ENCODE measurements at places on chromosomes 12 and 14. TPM values are rescaled to one million over a fixed set of nuclear protein-coding genes. Genes with fewer than 3 reads are reported as not detected.

Gene RFX4
- polyA plus RNA-seq = not detected

Gene LRRC9
- polyA plus RNA-seq = 0.07 TPM

DNA sequence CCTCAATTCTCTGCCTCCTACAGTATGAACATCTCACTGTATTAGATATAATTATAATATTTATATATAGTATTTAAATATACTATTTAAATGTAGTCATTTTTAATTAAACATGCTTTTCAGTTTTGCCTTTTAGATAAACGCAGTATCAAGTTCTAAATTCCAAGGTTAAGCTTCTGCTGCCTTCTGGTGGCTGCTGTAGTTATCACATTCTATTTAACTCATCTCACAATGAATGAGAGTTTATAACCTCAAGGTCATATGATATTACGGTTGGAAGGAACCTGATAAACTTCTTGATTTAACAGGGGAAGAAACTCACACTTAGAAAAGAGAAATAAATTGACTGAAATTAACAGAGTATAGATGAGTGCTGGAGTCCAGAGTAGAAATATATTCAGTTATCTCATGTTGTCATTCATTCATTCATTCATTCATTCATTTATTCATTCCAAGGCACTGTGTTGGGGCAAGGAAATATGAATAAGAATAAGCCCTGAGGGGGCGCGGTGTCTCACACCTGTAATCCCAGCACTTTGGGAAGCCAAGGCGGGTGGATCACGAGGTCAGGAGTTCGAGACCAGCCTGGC, 31.9 kb downstream of the GUCY2C start:
- peak; percentile 47 for DNase-seq

DNA sequence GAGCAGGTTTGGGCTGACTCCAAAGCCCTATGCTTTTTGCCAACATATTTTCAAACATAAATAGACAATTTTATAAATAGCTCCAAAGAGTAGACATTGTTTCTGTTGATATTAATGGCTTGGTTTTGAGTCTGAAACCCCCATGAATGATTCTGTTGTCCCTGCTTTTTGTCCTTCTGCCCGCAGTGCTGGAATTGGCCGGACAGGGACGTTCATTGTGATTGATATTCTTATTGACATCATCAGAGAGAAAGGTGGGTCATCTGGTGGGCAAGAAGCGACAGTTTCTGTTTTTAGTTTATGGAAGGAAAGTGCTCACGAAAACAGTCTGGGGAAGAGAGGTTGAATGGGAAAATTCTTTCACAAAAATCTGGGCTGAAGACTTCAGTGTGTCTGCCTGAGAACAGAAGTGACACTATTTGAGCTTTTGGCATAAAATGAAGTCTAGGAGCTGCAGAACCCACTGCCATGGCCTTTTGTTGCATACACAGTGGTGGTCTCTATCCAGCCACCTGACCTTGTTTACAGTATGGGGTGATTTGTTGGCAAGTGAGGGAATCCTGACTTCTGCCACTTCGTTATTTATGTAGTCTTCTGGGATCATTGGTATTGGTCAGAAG, 69.6 kb downstream of the PTPN11 start:
- no peak for DNase-seq

DNA sequence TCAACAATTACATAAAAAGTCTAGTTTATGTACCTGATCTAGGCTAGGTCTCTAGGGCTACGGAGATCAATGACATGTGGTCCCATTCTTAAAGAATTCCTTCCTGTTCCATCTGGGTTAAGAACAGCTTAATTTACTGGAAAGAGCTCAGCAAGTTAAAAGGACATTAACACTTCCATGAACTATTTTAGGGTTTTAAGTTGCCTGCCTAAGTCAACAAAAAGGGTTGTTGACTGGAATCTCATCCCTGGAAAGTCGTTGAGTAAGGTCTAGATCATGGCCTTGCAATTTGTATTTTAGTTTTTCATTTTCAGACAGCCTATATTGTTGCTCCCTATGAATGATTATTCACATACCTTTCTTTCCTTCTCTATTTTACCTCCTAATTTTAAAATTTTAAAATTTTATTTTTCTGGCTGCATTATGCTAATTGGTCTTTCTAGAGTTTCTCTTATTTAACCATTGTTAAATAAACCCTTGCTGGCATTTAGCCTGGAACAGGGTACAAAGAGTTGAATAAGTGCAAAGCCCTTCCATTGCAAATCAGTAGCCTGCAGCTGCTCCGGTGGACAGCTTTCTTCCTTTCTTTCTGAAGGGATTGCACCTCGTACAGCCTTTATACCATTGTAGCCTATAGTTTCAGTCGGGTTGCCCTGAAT, 66.3 kb downstream of the VRK1 start:
- no peak for DNase-seq

Gene KRT4
- 7.7 TPM for polyA plus RNA-seq

Gene PTCSC3
- 0.60 TPM for polyA plus RNA-seq

DNA sequence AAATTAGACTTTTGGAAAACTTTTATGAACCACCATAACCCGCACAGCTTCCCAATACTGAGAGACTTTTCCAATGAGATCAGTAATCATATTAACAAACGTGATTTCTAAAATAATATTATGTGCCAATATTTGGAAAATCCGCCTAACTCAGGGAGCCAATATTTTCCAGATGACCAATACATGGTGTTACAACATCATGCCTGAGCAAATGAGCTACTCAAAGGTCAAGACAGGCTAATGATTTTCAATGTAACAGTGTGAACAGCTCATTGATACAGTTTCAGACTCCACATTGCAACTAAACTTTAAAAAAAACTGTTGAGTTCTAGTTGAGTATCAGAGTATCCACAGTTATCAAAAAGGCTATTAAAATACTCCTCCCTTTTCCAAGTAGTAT, 46.8 kb downstream of the RNF34 start:
- DNase-seq = no peak

- DNase-seq = peak; percentile 61
Observed at GRCh38 chr12:116604178-116604895, 45.2 kb downstream of the MAP1LC3B2 start.

All from lung (tissue), 17 donors.